LNCaP clone FGC (cell line): ENCODE measurements at places on chromosomes 1 and 21.

DNA sequence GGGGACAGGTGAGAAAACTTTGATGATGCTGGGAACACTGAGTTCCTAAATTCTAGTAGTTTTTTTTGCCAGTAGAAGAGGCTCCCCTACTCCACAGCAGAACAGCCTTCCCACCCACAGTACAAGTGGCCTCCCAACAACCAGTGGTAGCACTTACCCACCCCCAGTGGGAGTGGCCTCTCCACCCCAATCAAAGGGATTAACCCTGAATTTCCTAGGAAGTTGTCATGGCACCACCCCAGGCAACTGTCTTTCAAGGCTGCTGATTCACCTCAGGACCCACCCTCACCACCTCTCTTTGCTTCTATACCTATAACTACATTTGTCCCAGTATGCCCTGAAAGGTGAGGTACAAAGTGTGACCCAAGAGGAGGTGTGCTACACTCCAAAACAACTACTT, 81.4 kb upstream of the PRDX6 start:
- no peak for DNase-seq

- no peak for DNase-seq
Observed at GRCh38 chr1:26771643-26772321, 16.0 kb upstream of the PIGV start.

GRCh38 chr1:232765542-232765941, 39.7 kb upstream of the MAP10 start:
- DNase-seq: no peak

DNA sequence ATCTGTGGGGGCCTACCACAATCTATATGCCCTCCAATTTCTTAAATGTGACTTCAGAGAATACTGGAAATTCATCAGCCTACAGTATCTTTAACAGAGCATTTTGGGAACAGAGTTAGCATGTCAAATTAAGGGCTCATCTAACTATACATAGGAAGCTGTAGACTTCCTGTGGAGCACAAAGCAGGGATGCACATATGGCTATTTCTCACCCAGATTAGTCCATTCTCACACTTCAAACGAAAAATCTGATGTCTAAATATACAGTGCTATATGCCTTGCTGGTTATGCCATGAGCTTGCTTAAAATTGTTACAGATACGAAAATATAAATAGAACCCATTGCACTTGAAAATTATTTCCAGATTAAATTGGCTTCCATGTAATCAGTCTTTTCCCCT, 1922.8 kb downstream of the MRPL39 start:
- DNase-seq: no peak

DNA sequence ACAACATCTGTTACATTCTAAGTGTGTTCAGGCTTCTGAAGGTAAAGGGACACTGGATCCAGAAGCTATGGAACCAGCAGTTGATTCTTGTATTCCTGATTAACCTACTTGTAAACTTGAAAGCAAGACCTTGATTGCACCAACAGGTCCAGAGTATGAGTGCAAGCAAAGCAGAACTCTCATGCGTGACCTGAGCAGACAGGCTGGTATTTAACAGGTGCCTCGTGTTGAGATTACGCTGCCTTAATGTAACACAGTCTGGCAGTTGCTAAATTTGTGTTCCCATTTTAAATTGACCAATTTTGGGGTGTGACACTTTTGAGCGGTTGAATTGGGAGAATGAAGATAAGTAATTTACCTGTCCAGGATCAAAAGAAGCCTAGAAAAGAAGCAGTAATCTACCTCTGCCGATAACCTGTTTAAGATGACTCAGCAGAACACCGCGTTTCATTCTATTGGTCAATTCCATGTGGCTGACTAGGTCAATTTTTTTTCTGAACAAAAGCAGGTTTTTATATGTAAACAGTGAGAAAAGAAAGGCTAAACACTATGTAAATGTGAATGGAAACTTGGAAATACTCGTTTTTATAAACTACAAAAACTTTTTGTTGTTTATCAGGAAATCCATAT, 147.6 kb downstream of the DYRK1A start:
- DNase-seq: no peak

DNA sequence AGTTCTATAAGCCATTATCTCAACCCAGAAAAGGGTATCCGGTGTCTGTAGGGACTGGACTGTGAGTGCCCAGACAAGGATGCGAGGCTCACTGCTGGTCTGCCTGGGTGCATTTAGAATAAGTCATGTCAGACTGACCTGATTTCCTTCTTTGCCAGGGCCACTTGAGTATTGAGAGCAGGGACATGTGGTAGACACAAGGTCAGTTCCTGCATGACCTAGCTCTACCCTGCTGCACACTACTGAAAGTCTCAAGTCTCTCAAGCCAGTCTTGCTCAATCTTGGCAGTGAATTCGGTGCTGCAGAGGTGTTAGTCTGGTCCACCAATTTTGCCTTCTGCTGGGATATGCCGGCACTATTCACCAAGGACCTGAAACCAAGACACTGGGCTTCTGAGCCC, 180.1 kb downstream of the C1orf94 start:
- no peak for DNase-seq

DNA sequence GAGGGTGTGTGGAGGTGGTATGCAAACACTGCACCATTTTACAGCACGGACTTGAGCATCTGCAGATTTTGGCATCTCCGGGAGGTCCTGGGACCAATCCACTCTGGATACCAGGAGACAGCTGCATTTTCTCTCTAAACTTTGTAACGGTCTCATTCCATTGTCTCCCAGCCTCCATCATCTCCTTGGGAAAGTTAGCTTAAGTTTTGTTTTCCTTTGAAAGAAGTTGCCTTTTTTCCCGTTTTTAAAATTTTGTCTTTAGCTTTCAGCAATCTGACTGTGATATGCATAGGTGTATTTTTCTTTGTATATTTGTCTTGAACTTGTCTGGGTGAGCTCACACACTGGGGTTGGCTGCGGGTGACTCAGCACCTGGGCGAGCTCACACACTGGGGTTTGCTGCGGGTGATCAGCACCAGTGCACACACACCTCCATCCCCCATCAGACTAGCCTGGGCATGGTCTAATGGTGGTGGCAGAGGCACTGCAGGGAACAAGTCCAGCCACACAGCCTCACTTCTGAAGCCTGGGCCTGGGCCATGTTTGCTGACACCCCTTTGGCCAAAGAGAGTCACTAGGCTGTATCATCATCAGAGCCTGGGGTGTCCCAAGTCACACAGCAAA, 32.1 kb upstream of the COL18A1 start:
- no peak for DNase-seq

DNA sequence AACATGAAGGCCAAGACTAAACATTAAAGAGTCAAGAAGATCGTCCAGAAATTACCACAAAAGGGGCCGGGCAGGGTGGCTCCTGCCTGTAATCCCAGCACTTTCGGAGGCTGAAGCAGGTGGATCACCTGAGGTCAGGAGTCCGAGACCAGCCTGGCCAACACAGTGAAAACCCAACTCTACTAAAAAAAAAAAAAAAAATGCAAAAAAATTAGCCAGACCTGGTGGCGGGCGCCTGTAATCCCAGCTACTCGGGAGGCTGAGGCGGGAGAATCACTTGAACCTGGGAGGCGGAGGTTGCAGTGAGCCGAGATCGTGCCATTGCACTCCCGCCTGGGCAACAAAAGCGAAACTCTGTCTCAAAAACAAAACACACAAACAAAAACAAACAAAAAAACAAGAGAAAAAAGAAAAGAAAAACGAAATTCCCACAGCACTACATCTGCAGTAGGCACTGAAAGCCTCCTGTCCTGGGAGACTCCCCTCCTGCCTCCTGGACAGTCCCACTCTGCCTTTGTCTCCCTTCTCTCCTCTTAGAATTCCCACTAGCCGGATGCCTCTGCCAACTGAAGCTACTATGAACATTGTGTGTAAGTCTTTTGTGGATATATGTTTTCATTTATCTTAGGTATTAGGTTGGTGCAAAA, 17.7 kb upstream of the RIPK4 start:
- no peak for DNase-seq
